ENCODE measurements at places on chromosomes 3 and 15.

GRCh38 chr3:13712682-13713180 is 163.8 kb downstream of the FBLN2 start:
- no peak for DNase-seq

DNA sequence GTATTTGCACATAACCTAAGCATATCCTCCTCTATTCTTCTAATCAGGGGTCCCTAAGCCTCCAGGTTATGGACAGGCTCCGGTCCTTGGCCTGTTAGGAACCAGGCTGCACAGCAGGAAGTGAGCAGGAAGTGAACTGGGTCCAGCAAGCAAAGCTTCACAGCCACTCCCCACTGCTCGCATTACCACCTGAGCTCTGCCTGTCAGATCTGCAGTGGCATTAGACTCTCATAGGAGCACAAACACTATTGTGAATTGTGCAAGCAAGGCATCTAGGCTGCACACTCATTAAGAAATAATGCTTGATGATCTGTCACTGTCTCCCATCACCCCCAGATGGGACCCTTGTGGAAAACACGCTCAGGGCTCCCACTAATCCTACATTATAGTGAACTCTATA is 9.8 kb downstream of the MSL2 start:
- no peak for DNase-seq

DNA sequence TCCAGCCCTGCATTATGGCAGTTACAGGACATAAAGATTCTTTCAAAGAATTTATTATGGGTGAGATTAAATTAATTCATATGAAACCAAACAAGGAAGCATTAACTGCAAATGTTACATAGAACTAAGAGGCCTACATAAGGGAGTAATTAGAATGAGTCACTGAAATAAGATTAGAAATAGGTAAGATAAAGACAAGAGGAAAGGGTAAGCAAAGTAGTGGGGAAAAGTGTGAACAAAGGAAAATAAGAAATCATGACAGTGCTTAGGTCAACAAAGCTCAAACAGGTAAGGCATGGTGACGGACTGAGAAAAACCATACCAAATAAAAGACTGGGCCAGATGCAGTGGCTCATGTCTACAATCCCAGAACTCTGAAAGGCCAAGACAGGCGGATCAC is 74.3 kb downstream of the SETD2 start:
- DNase-seq, result no peak

DNA sequence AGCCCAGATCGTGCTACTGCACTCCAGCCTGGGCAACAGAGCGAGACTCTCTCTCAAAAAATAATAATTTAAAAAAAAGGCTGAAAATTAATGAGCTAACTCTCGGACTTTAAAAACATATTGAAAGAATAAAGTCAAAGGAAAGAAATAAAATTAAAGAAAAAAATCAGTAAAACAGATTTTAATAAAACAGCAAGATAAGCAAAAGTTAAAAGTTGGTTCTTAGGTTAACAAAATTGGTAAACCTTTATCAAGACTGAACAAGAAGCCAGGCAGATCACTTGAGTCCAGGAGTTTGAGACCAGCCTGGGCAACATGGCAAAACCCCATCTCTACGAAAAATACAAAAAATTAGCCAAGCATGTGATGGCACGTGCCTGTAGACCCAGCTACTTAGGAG is 20.7 kb downstream of the TRPM7 start:
- DNase-seq, result no peak

GRCh38 chr15:74451322-74451721 is 9.6 kb downstream of the UBL7 start:
- no peak for DNase-seq

DNA sequence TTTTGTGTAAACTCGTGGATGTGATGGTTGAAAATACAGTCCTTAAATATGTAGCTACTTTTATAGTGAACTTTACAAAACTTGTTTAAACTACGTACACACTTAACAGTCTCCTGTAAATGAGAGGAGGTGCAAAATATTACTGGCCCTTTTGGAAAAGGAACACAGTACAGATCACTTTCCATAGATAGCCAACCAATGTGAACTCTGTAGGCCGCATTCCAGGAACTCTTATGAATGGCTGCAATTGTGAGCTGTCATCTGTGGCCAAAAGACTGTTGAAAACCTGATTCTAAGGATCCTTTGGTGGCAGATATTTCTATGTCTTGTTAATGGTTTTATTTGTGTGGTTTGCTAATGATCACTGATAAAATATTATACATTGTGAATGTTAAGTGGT is 6.2 kb downstream of the TSC22D2 start:
- no peak for DNase-seq

- DNase-seq, result no peak
These were observed 3.3 kb downstream of the STAB1 start for GRCh38 chr3:52498137-52499054.

DNA sequence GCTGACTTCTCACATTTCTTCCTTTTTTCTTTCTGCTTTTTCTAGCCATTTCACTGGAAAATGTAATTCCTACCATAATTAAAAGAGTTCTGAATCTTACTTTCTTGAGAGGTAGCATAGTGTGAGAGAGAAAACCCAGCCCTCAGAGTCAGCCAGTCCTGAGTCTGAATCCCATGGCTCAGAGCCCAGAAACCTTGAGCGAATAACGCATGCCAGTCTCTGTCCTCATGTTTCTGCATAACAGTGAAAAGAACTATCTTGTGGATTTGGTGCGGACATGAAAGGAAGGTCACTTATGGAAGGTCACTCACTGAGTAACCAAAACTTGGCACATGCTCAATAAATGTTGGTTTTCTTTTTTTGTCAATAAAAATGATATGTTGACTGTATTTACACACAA is 29.3 kb upstream of the SLCO3A1 start:
- no peak for DNase-seq

GRCh38 chr3:56055546-56055945 is 412.7 kb downstream of the ERC2 start:
- no peak for DNase-seq

- no peak for DNase-seq
These were observed 325.3 kb downstream of the NAALADL2 start for GRCh38 chr3:175184392-175184791.

GRCh38 chr15:84604826-84605553 is 4.2 kb downstream of the ZSCAN2 start:
- DNase-seq, result no peak

Measured in cortex of kidney (tissue), 1 donor.